ENCODE measurements at places on chromosomes 6 and 20. TPM values are rescaled to one million over a fixed set of nuclear protein-coding genes. Genes with fewer than 3 reads are reported as not detected.

ID4 gene
- 19.0 TPM for polyA plus RNA-seq

SMOC2 gene
- 1.0 TPM for polyA plus RNA-seq

MAS1 gene
- polyA plus RNA-seq, result not detected

ACOT8 gene
- 22.9 TPM for polyA plus RNA-seq

COL19A1 gene
- polyA plus RNA-seq, result not detected

HCK gene
- polyA plus RNA-seq, result not detected

CARMIL1 gene
- 105 TPM for polyA plus RNA-seq

LY6G5C gene
- polyA plus RNA-seq, result 2.4 TPM
